ENCODE measurements at places on chromosomes 2 and 18. TPM values are rescaled to one million over a fixed set of nuclear protein-coding genes. Genes with fewer than 3 reads are reported as not detected.
A peak's percentile ranks its signal among the peaks of the same experiment; 100 is the strongest.

GRCh38 chr18:2293109-2293839, 278.0 kb downstream of the METTL4 start:
- no peak for DNase-seq

DNA sequence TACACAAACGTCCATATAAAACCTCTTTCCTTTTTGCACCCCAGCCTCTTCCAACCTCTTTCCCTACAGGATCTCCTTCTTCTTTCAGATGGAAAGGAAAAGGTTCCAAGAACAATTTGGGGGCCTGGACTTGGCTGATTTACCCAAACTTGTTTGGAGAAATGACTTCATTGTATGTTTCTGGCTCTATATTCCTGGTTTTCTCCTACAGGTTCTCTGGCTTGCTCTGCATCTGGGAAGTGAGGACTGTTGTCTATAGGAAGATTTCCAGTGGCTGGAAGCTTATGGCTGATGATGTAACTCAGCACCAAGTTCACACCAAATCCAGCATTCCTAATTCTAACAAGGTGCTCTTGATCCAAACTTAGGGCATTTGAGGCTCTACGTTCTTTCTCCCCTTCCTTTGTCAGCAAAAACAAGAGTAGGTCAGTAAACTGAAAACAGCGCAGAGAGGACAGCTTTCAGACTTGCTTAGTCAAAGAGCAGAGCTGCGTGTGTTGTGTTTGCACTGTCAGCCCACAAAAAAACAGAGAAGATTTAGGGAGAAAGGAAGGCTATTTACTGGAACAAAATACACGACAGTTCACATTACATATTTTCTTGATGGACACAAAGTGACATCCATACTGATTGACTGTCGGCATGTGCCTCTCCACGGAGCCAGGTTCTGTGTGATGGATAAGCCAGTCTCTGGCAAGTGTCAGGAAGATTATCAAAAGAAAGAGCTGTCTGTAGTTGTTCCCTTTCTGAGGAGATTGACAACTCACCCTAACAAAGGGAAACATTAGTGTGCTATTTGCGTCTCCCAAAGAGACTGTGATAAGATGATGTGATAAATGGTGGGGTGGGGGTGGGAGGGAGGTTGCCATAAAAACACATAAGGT, 39.7 kb downstream of the CDCA7 start:
- DNase-seq, result no peak

DNA sequence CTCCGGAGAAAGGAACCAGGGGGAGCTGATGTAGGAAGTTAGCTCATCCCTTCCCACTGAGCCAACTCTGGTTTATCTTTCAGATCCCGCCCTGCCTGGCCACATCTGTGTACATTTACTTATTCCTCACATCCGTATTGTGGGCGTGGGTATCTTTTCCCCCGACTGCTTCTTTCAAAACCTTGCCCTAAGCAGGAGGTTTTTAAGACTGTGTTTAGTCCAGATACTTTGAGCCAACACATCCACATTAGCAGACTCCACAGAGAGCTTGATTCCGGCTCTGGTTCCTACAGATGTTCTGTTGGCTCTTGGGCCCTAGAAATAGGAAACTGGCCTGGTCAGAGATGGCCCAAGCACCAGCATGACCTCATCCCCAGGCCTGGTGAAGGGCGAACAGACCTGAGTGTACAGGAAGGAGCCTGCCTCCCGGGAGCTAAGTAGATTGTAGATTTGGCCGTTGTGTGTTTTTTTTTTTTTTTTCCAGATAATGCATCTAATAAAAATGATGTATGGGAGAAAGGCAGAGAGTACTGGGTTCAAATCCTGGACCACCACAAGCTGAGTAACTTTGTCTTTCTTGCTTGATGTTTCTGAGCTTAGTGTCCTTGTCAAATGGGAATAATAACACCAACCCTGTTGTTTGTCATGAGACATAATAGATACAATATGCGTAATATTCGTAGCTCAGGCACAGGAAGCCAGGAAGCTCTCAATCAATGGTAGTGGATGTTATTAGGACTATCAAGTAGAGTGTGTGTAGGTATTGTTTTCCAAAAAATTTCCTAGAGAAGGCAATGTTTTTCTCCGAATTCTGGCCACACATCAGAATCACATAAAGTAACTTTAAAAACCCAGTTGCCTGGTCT, 92.3 kb downstream of the PRKCE start:
- DNase-seq, result peak; percentile 73

NCKAP1 gene
- total RNA-seq, result 93.7 TPM

GRCh38 chr2:160376576-160376975, 117.0 kb downstream of the RBMS1 start:
- no peak for DNase-seq

- DNase-seq, result no peak
Measured at GRCh38 chr18:46294318-46294717, 190.1 kb downstream of the HAUS1 start.

- no peak for DNase-seq
Measured at GRCh38 chr2:68809324-68810240, 61.6 kb downstream of the BMP10 start.

- DNase-seq, result no peak
Measured at GRCh38 chr2:160505256-160505655, 11.6 kb upstream of the RBMS1 start.

DNA sequence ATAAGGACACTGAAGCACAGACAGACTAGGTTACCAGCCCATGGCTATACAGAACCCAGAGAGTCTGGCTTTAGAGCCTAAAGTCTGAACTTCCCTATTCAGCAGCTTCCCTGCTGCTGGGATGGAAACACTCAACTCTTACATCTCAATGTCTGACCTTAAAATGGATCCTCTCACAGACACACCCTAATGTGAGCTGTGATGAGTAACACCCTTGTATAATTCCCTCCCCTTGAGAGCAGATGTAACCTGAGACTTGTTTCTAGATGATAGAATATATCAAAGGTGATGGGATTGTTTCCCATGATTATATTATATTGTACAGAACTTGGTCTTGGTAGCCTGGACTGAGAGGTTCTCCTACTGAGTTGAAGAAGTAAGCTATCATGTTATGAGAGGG, 577.1 kb upstream of the KLHL29 start:
- DNase-seq, result no peak

- no peak for DNase-seq
Measured at GRCh38 chr2:238817382-238817781, 30.5 kb upstream of the TWIST2 start.

GRCh38 chr2:193868833-193869232, 1674.1 kb upstream of the TMEFF2 start:
- no peak for DNase-seq

DNA sequence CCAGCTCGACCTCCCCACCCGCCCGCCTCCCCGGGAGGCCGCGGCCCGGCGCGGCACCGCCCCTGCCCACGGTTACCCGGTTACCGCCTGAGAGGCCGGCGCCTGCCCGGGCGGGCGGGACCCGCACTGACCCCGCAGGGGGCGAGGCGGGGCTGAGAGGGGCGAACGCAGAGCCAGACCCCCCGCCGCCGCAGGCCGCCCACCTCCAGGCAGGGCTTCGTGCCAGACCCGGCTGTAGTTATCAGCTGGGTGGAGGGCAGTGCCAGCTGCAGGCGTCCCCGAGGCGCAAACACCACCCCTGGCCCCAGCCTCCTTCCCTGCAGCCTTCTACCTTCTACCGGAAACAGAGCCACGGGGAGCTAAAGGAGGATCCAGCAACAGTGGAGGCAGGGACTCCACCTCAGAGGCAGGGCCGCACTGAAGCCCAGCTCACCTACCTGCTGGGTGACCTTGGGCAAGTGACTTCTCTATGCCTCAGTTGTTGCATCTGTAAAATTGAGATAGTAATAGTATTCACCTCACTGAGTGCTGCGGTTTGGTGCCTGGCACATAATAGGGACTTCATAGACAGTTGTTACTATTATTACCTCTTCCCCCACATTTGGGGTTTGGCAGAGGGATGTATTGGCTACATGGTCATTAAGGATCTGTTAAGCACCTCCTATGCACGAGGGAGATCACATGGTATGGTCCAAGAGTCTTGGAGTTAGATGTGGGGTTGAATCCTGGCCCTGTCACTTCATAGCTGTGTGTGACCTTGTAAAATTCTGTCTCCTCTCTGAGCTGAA, 231.6 kb upstream of the SMAD2 start:
- no peak for DNase-seq

DNA sequence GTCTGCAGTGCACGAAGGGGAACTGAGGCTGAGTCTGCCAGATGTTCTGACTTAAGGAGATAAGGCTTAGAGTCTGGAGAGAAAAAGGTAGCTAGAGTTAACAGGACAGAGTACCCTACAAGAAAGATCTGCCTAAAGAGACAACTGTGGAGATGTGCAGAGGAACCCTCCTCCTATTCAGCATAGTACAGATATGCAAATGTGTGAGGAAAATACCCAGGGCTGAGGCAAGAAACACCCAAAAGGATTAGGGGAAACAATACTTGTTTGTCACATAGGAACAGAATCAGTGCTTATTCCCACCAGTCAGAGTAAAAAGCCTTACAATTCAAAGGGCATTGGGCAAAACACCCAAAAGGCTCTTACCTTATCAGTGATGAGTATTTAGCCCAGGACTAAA, 67.8 kb downstream of the SS18 start:
- no peak for DNase-seq

DNA sequence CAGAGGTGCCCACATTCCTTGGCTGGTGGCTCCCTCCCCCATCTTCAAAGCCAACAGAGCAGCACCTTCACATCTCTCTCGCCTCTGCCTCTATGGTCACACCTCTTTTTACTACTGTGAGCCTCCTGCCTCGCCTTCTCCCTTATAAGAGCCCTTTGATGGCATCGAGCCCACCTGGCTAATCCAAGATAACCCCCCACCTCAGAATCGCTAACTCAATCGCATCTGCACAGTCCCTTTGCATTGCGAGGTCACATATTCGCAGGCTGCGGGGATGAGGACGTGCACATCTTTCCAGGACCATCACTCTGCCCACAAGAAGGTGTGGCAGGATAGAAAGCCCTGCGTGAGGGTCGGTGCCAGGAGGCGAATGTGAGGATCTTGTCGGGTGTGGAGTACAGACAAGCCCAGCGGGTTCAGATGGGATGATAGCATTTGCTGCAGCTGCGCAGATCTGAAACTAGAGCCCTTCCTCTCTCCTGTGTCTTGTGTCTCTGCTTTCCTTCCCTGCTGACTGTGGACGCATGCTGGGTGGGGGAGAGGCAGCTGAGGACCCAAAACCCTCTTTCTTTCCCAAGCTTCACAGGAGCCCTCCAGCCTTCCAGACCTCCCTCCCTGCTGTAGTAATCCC, 148.3 kb upstream of the HDAC4 start:
- DNase-seq, result no peak

All from lung (tissue), 17 donors.